ENCODE measurements at places on chromosomes 4 and X.

GRCh38 chr4:94403751-94404150, 48.0 kb upstream of the PDLIM5 start:
- DNase-seq: no peak

- no peak for DNase-seq
Measured at GRCh38 chr4:172142281-172142741, 329.1 kb downstream of the GALNTL6 start.

DNA sequence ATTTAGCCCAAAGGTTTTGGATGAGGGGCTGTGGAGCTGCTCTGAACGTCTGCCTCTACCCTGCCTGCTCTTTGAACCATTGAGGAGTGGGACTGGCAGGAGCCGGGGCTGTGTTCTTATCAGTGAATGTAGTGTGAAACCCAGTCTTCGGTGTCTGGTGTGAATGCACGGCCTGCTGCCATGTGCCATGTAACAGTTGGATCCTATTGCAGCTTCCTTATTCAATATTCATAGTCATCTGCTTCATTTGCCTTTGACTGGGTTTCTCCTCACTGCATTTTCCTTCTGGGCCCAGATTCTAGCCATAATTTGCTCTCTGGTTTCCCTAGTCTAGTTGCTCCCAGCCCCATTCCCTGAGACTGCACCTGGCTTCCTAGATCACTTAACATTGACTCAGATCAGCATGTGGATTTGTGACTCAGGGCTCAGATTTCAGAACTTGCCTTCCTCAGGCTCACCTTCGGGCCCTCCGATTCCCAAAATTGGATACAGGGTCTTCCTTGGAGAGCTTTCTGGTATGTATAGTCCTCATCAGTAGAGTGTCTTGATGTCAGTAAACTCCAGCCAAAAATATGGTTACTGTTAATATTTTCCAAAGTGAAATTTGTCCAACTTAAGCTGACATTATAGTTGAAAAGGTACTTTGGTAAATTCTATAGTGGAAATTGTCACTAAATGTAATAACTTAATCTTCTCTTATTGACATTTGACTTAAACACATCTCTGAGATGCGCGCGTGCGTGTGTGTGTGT, 94.0 kb upstream of the DDIT4L start:
- no peak for DNase-seq

DNA sequence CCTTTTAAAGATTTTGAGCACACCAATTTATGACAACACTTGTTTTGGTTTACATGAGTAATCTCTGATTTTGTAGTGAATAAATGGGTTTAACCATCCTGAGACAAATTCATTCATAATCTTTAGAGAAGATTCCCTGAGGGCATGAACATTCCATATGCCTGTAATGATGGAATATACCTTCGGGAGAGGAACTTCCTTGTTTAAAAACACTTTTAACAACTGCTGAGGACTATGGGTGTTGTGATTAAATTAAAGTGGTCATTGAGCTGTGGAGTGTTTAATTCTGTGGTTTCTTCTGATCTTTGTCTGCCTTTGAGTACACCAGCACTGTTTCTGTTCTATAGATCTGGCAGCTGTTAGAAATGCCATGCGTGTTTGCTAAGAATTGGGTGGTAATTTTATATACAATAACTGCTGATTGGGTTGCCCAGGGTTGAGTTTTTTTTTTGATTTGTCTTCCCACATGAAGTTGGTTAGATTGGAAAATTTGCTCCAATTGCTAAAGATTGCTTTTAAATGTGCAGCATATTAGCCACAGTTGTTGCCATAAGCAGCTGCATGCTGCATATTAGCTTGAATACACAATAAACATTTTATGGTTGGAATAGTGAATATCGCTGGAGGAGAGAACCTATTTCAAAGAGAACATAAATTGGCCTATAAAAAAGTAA, 86.8 kb downstream of the DCLK2 start:
- DNase-seq: no peak

- DNase-seq: no peak
Measured at GRCh38 chr4:64497491-64497890, 88.2 kb upstream of the TECRL start.

- DNase-seq: no peak
Measured at GRCh38 chrX:135408794-135409193, 12.9 kb upstream of the SMIM10L2A start.

DNA sequence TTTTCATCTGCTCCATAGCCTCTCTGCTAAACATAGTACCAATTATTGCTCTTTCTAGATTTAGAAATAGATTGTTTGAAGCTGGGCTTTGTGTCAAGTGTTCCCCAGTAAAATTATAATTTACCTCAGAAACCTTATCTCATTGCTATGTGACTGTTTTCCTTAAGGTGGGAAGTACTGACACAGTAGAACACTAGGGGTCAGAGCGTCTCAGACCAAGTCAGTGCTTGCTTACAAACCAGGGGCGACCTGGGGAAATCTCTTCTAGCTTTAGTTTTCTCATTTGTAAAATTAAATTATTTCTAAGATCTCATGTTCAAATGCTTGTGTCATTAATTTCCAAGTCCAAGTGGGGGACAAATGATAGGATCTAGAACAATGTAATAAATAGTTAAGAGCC, 360.4 kb downstream of the RAPGEF2 start:
- DNase-seq: no peak

- no peak for DNase-seq
Measured at GRCh38 chr4:98688411-98689290, 30.2 kb upstream of the TSPAN5 start.

DNA sequence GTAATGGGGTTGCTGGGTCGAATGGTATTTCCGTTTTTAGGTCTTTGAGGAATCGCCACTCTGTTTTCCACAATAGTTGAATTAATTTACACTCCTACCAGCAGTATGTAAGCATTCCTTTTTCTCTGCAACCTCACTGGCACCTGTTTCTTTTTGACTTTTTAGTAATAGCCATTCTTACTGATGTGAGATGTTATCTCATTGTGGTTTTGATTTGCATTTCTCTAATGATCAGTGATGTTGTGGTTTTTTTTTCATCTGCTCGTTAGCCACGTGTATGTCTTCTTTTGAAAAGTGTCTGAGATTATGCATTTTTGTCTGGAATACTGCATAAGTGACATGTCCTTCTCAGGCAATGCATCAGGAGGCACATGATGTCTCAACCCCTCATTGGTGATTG, 28.8 kb downstream of the REPS2 start:
- no peak for DNase-seq

DNA sequence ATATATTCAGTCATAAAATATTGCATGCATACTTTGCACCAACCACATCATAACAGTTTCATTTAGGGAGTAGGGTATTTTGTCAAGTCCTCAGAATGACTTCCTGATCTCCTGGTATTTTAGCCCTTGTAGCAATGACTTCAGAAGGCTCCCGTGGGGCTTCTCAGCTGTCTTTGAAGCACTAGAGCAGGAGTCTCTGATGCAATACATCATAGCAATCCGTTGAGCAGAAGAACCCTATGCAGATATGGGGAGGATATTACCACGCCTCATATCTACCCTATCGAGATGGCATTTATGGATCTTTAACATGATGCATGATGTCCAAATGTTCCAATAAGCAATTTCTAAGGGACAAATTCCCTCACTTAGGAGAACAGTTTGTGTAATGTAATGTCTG, 373.7 kb upstream of the FTHL17 start:
- no peak for DNase-seq

DNA sequence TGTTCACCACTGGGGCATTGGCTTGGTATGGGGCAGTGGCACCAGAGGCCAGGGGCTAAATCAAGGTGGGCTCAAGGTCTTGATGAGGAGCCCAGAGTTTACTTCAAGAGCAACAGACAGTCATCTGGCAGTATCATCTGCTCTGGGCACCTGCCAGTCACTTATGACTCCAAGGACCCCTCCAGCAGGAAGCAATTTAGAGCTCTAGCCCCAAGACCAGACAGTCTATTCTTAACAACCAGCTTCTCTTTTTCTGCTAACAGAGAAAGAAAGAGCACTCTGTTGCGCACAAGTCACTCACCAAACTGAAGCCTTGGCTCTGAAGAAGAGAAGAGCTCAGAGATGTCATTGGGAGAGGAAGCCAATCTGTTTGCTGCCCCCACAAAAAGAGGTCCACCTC, 309.2 kb downstream of the HS3ST1 start:
- DNase-seq: no peak

DNA sequence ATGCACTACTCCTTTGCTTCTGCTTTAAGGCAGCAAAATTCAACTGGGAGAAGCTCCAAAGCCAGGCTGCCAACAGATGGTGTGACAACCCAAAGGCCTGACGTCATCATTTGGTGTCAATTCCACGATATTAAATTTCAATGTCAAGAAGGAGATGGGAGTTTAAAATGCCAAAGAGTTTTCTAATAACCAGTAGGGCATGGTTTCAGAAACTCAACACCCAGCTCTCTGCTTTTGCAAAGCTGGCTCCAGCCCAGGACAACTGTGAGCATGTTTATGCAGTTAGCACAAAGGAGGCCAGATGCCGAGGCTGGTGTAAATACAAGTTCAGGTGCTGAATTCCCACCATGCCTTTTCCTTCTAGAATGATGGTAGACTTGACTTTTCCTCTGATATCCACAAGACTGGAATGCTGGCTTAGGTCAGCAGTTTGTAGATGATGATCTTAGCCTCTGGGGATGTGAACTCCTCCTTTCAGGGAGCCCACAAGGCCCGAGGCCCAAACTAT, 67.3 kb downstream of the AFAP1 start:
- no peak for DNase-seq

DNA sequence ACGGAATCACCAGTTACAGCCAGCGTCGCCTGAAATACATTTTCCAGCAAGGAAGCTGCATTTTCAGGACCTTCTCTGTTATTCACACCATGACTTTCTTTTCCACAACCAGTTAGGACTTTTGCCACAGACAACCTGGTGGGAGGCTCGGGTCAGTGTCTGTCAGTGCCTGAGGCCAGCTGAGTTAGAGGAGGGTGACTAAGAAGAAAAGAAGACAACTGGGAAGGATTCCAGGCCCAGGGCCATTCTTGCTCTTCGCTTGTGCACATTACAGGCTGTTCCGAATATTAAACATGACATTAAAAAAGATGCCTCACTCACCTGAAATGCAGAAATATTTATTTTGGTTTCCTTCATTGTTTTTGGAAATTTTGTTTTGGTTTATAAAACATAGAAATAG, 21.4 kb upstream of the CENPU start:
- DNase-seq: no peak

- DNase-seq: no peak
Measured at GRCh38 chr4:145625677-145626622, 6.8 kb downstream of the MMAA start.

GRCh38 chr4:154471032-154471431, 20.6 kb downstream of the DCHS2 start:
- no peak for DNase-seq

- DNase-seq: no peak
Measured at GRCh38 chr4:15894393-15894792, 44.1 kb downstream of the FGFBP1 start.

- DNase-seq: no peak
Measured at GRCh38 chrX:134525086-134525792, 65.3 kb downstream of the HPRT1 start.

GRCh38 chrX:133185119-133185518, 33.0 kb downstream of the TFDP3 start:
- no peak for DNase-seq

- peak; percentile 15 for DNase-seq
Measured at GRCh38 chrX:10615931-10616774, 4.2 kb downstream of the MID1 start.

GRCh38 chr4:8352368-8353157, 83.0 kb downstream of the HTRA3 start:
- DNase-seq: no peak

DNA sequence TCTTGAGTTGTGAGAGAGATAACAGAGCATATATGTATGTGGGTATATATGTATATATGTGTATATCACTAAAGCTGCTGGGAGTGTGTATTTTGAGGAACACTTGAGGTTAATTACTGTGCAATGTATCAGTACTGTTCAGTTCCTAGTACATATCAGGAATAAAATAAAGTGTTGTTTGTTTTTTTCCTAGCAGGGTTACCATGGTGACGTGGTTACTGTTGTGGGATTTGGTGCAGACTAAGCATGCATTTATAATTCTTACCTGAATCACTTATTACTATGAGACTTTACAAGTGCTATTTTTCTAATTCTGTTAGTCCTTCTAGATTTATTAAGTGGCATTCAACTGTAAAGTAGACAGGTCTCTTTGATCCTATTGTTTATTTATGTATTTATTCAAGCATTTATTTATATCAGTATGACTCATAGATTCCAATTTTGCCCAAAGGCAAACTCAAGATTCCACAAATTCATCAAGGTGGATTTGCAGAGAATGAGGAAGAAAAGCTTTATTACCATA, 26.9 kb upstream of the BEX4 start:
- no peak for DNase-seq

- DNase-seq: no peak
Measured at GRCh38 chrX:153673428-153674218, at the start of gene PNCK. PNCK (minus strand) TSS chrX:153673813; CDS start chrX:153673076, 737 bp downstream.

- DNase-seq: peak; percentile 56
Measured at GRCh38 chr4:2805712-2806389, 13.0 kb downstream of the SH3BP2 start.

DNA sequence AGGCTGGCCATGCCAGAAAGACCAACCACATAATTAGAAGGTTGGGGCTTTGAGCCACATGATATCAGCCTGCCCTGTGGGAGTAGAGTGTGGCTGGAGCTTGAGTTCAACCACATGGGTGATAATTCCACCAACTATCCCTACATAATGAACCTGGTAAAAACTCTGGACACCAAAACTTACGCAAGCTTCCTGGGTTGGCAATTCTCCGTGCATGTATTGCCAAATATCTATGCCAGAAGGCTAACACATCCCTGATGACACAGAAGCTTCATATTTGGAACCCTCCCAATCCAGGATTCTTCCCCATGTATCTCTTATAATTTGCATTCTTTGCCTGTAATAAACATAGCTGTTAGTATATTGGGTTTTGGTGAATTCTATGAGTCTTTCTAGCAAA, 68.2 kb downstream of the FUNDC1 start:
- peak; percentile 2 for DNase-seq

GRCh38 chr4:184824081-184824775, 1.5 kb downstream of the ACSL1 start:
- DNase-seq: peak; percentile 28

GRCh38 chr4:77089866-77090265, 14.1 kb upstream of the CCNI start:
- DNase-seq: no peak
